CD8-positive, alpha-beta T cell (primary cell): ENCODE measurements at places on chromosomes 11 and 22.

DNA sequence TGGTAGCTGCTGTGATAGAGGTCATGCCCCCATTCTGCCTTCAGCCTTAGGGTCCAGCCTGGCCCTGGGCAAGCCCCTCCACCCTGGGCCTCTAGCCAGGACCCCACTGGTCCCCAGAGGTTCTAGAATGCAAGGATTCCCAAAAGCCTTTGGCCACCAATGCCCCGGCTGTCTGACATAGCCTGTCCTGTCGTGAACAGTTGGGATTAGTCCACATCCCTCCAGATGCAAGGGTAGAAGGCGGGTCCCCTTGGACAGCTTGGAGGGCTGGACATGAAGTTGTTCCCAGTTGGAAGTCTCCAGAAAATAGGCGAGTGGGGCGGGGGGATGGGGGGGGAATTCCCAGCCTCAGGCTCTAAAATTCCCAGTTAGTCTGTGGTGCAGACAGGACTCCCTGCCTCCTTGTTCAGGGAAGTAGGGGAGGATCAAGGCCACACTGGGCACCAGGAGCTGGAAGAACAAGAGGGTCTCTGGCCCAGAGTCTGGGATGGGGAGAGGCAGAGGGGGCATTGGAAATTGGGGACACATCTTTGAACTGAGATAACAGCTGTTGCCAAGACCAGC is 5.2 kb upstream of the ADORA2A start:
- DNase-seq = no peak

- no peak for DNase-seq
Observed at GRCh38 chr11:59822989-59823566, 12.5 kb upstream of the MRPL16 start.

GRCh38 chr11:128315933-128316332 is 271.4 kb downstream of the ETS1 start:
- no peak for DNase-seq

DNA sequence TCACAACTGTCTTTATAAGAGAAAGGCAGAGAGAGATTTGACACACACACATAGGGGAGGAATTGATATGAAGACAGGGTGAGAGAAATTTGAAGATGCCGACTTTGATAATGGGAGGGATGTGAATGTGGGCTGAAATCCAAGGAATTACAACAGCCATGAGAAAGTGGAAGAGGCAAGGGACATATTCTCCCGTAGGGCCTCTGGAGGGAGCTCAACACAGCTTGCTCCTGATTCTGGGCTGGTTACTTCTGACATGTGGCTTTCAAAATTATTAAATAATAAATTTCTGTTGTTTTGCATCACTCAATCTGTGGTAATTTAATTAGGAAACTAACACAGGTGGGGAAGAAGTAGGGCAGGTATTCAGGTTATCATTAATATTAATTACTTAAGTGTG is 282.9 kb downstream of the LUZP2 start:
- no peak for DNase-seq

GRCh38 chr22:41888627-41889200 is 26.2 kb downstream of the SHISA8 start:
- no peak for DNase-seq

DNA sequence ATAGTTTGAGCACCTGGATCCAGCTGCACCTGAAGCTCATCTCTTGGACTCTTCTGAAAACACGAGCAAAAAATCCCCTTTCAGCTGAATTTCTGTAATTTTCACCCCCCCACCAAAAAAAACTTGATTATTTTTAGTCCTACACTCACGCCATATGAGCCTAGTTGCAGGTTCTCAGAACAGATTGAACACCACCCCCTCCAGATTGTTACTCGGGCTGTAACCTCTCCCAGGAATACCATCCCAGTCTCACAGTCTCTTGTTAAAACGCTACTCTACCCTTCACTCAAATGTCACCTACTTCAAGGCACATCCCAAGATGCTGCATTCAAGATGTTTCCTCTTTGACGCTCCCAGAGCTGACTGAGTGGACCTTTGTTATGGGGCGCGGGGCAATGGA is 96.3 kb upstream of the PRDM11 start:
- no peak for DNase-seq
